ENCODE measurements at places on chromosomes 2 and 18.

- DNase-seq = no peak
Measured at GRCh38 chr2:10047616-10048500, 4.5 kb downstream of the KLF11 start.

- peak; percentile 78 for DNase-seq
Measured at GRCh38 chr2:62382757-62383156, 123.2 kb downstream of the TMEM17 start.

DNA sequence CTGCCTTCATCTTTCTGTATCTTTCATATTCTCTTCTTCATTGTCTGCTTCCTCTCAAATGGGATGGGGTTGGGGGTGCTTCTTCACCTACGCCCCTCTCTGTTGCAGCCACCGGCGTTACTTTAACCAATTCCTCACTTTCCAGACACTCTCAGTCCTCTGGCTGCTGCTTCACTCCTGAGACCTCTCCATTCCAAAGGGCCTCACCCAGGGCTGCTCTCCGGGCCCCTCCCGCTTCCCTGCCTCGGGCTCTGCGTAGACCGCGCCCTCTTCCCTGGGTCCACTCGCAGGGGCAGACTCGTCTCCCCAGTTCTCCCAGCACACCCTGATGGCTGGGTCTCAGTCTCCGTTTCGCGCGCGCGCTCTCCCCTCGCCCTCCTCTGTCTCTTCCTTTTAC lies 926 bp downstream of the SERPINB8 start:
- no peak for DNase-seq

- DNase-seq = no peak
Measured at GRCh38 chr2:144415386-144415785, 104.5 kb downstream of the ZEB2 start.

DNA sequence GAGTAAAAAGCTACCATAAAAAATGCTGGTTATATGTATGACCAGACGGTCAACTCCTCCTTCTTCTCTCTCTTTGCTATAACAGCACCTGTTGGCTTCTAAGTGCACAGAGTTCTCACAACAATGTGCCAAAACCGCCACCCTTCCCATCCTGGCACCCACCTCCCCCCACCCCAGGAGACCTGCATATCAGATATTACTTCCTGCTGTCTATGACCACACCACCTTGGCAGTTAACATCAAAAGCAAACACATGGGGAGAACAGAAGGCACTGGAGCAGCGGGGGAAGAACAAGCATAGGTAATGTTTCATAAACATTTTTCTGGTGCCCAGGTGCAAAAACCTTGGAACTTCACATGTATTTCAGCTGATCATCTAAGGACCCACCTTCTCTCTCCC lies 15.5 kb downstream of the SPRED2 start:
- no peak for DNase-seq

GRCh38 chr2:40097691-40098385 lies 318.8 kb upstream of the THUMPD2 start:
- DNase-seq = peak; percentile 90

DNA sequence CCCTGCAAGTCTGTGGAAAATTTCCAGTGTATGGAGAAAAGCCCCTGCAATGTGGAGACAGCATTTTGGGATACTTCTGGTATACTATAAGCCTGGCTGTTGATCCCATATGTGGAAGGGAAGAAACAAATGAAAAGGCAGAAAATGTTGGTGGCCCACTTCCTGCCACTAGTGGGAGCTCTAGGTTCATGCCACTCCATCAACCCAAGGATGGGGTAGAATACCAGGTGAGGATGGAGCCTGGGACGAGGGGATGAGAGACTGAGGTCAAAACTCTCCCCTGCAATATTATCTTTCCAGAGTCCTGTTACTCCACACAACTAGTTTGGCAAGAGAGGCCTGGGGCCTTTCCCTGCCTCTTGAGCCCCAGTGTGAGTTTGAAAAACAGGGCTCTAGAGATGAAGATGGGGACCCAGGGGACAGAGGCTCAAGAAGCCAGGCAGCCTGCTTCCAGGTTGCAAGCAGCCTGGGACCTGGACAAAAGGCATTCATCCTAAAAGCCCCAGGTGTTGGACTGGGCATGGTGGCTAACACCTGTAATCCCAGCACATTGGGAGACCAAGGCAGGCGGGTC lies 31.9 kb downstream of the BMP10 start:
- DNase-seq = no peak

- peak; percentile 35 for DNase-seq
Measured at GRCh38 chr2:121076885-121077549, 208.0 kb downstream of the TFCP2L1 start.

DNA sequence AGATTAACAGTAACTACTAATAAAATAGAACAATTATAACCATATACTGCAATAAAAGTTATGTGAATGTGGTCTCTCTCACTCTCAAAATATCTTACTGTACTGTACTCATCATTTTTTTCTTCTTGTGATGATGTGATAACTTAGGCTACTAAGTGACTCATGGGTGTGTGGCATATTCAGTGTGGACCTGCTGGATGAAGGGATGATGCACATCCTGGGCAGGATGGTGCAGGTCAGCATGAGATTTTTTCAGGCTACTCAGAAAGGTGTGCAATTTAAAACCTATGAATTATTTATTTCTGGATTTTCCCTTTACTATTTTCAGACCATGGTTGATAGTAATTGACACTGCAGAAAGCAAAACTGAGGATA lies 90.7 kb downstream of the NCKAP5 start:
- peak; percentile 22 for DNase-seq

GRCh38 chr2:57080035-57080434 lies 896.2 kb downstream of the CCDC85A start:
- DNase-seq = peak; percentile 77

DNA sequence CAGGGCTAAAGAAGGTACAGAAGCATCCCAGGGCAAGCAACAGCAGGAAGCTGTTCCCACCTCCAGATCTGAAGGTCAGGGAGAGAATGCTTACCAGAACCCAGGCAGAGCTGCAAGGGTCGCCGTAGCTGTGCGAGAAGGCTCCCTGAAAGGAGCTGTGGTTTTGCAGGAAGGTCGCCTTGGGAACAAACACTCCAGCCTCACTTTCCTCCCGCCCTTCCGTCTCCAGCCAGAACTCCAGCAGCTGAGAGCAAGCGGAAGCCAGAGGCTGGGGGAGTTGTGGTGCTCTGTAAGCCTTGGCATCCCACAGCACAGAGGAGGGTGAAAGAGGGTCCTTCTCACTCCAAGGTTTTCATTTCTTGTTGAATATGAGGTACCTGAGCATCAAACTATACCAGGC lies 18.3 kb upstream of the ICOS start:
- DNase-seq = no peak

GRCh38 chr2:95068256-95068655 lies 42.7 kb downstream of the MAL start:
- no peak for DNase-seq

GRCh38 chr2:115084446-115084845 lies 642.0 kb downstream of the DPP10 start:
- no peak for DNase-seq

DNA sequence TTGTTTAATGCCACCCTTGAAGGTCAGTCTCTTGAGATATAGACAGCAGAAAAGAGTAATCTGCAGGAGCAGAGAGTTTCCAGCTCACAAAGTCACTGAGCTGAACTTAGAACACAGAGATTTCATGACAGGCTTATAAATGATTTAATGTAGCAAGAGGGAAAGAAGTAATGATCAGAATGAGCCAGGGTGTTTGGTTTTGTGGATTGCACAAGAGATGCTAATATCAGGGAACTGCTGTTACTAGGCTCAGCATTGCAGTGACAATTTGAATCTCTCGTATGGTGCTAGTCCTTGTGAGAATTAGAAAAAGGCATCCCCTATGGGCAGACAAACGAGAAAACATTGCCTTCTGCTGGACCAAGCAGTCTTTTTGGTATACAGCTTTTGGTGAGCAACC lies 61.7 kb upstream of the ITGB6 start:
- DNase-seq = no peak

DNA sequence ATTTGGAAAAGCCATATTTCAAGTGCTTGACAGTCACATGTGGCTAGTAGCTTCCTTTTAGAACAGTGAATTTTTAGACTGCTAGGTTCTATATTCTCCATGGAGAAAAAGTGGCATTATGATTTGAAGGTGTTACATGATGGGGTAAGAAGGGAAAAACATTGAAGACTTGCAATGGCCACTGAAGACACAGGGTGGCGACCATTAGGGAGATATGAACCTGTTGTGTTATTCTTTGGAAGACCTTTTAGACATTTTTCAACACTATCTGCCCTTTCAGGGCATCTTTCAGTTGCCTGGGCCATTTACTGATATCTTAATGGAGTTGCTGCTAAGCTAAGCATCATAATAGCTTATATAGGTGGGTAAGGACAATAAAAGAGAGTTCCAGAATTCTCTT lies 1387.2 kb downstream of the SUCLG1 start:
- no peak for DNase-seq

GRCh38 chr2:132404056-132404455 lies 12.5 kb upstream of the GPR39 start:
- DNase-seq = no peak

- DNase-seq = peak; percentile 30
Measured at GRCh38 chr2:214706986-214707385, 102.5 kb downstream of the BARD1 start.

DNA sequence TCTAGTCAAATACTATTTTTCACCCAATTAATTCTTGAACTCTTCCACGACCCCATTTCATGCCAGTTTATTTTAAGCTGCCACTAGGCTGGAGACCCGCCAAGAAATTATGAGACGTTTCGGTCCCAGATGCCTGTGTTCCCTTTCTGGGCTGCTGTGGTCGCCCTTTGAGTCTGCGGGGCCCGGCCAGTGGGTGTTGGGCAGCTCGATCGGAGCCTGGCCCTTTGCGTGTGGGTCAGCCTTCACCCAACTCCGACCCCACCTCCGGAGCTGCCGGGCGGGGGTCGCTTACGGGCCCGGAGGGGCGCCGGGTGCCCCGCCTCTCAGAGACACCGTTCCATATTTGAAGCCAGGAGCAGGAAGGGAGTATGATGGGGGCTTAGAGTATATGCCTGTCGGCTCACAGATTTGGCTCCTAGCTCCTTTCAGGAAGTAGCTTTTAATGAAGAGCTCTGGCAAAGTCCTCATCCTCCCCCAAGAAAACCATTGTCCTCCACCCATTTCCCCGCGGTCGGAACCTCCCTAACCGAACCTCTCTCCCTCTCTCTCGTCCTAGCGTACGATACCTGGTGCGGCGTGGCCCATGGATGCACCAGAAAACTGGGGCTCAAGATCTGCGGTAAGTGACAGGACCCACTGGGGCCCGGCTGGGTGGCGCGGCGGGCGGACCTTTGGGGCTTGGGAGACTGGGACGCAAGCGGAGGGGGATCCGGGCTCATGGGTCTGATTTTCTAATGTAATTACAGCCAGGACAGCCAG lies 5.0 kb downstream of the GAD1 start:
- DNase-seq = no peak

DNA sequence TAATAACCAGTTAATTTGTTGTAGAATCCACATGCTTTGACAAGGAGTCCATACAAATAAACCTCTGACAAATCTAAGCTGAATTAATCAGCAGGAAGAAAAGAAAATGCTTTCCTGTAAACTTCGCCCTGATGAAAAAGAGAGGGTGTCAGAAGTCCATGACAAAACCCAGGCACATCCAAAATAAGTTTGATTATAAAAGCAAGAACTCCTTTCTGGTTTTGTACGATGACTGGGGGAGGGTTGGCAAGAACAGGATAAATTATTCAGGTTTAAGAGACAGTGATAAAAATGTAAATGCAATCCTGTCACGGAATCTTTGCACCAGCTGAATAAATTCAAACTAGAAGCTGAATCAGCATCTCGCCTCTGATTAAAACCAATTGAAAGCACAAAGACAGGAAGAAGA lies 469.2 kb upstream of the TNP1 start:
- peak; percentile 53 for DNase-seq

DNA sequence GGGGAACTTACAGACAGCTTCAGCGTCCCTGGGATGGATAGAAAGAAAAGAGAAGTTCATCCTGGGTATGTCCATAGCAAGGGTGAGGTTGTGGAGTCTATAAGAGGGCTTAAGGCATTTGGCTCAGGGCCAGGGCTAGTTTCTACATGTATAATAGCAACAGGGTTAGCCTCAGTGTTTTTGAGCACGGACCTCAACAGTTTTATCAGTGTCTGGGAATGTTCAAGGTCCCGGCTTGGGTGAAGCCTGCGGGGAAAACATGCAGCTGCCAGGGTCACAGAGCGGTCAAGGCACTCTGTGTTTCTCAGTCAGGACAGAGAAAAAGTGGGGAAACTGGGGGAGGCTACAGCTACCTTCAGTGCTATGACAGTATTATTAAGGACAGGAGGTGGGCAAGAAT lies 427.7 kb upstream of the HS6ST1 start:
- peak; percentile 99 for DNase-seq

DNA sequence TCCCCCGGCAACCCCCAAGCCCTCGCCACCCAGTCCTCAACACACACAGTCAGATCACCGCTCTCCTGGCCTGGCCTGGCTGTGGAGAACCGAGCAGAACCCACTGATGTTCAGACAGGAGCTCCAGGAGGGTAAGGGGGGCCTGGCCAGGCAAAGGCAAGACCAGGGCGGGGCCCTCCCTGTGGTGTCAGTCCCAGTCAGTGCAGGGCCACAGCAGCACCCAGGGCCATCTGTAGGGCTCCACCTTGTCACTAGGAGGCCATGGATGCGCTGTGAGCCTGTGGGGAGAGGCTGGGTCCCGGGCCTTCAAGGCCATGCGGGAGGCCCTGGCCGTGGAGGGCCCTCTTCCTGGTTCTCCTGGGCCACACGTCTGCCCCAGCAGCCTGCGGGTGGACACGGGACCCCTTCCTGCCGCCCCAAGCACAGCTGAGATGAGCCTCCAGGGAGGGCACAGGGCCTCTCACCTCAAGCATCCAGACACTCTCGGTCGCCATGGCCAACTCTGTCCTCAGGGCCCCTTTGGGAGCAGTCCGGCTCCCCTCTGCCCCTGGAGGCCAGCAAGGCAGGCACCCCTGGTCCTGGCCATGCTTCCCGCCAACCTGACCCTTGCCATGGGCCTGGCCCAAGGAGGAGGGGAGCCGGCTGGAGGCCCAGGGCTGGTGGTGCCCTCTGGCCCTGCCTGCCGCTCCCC lies 2.0 kb downstream of the ANO7 start:
- no peak for DNase-seq

- peak; percentile 75 for DNase-seq
Measured at GRCh38 chr2:224518806-224519580, 66.2 kb downstream of the CUL3 start.

GRCh38 chr2:19362094-19362754 lies 3.8 kb upstream of the OSR1 start:
- DNase-seq = peak; percentile 19

- peak; percentile 34 for DNase-seq
Measured at GRCh38 chr2:179898873-179899272, 37.5 kb upstream of the ZNF385B start.

DNA sequence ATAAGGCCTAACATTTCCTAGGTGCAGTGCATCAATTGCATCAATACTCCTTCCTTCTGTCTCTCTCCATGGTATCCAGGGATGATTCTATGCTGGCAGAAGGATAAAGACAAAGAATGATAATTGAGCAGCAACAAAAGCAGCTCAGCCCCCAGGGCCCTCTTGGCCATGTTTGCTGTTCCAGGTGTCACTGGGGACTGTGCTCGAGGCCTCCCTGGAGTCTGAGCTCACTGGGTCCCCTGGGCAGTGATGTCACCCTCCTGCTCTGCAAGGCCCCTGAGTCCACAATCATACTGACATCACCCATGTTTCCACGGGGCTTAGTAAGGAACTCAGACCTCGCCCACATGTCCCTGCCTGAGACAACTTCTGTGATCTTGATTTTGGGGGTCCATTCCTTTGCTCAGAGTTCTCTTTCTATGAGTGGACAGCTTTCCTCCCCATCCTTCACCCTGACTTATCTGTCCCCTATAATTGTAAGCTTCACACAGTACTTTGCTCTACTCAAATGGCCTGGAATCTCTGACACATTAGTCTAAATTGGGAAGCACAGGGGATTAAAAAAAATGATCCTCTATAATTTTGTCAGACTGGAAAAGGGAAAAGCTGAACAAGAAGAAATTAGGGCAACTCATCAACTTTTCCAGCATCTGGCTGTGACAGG lies 15.8 kb upstream of the EXOC6B start:
- DNase-seq = no peak
